ENCODE measurements at places on chromosomes 11 and 22. TPM values are rescaled to one million over a fixed set of nuclear protein-coding genes. Genes with fewer than 3 reads are reported as not detected.

DNA sequence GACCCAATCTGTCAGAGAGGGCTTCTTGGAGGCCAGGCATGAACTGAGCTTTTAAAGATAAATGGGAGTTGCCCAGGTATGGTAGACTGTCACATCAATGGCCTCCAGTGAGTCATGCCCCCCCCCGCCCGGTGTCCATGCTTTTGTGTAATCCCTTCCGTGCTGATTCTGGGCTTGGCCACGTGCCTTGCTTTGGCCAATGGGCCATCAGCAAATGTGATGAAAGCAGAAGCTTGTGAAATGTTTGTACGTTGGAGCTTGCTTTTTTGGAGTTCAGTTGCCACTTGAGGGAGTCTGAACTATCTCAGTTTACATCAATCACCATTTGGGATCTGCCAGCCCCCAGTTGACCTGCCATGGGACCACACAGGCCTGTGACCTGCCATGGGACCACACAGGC is 4.3 kb upstream of the THY1 start:
- no peak for DNase-seq

GRCh38 chr22:19756288-19757128 is 4.1 kb upstream of the TBX1 start:
- DNase-seq, result no peak

DNA sequence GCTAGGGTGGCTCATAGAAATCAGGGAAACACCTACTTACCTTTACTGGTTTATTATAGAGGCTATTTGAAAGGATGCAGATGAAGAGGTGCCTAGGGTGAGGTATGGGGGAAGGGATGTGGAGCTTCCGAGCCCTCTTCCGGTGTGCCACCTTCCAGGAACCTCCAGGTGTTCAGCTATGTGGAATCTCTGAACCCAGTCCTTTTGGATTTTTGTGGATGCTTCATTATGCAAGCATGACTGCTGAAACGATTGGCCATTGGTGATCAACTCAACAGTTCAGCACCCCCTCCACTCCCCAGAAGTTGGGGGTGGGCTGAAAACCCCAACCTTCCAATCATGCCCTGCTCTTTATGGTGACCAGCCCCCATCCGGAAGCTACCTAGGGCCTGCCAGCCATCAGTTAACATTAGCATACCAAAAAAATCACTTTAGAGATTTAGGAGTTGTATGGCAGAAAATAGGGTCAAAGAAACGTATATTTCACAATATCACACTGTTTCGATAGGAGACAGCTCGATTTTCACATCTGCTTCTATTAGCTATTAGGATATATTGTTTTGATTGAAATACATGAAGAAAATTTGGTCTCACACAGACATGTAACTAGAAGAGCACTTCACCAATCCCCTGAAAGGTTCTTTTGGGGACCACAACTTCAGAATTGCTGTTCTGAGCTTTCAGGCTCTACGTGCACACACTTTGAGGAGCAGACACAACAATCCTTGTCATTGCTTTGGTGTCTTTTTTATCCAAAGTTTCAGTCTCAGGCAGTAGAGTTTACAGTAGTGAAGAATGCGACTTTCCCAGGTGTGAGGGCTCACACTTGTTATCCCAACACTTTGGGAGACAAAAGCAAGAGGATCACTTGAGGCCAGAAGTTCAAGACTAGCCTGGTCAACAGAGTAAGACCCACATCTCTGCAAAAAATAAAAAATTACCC is 3.3 kb upstream of the POLR2G start:
- no peak for DNase-seq

DNA sequence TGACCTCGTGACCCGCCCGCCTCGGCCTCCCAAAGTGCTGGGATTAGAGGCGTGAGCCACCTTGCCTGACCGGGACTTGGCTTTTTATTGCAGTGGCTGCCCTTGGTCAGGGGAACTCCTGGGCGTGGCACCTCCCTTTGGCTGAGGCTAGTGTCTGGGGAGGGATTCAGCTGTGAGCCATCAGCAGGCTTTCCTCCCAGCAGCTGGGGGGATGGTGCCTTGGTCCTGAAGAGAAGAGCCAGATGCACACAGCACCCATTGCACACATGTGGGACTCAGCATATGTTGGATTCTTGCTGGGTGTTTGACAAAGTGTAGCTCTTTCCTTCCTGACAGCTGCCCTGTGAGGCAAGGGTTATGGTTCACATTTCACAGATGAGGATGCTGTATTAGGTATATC is 8.4 kb downstream of the CYTH4 start:
- no peak for DNase-seq

GRCh38 chr22:48745842-48746788 is 1081.6 kb downstream of the BRD1 start:
- DNase-seq, result no peak

GRCh38 chr11:2649848-2650247 is 49.9 kb downstream of the KCNQ1OT1 start:
- DNase-seq, result no peak

Gene MAPK12
- polyA plus RNA-seq, result 19.0 TPM

Gene OR52A1
- polyA plus RNA-seq, result not detected

Gene TUBA8
- 2.7 TPM for polyA plus RNA-seq

Gene NNMT
- 405 TPM for polyA plus RNA-seq

Gene FGF19
- polyA plus RNA-seq, result not detected

Gene CASP5
- polyA plus RNA-seq, result 0.88 TPM

Gene DEFB131B
- not detected for polyA plus RNA-seq

Measured in aorta (tissue), 5 donors.